Hematopoietic multipotent progenitor cell treated with erythropoietin and hydrocortisone succinate and interleukin-3 and kit ligand, for 6 days (in vitro differentiated cells): ENCODE measurements at places on chromosomes 16 and 17.

DNA sequence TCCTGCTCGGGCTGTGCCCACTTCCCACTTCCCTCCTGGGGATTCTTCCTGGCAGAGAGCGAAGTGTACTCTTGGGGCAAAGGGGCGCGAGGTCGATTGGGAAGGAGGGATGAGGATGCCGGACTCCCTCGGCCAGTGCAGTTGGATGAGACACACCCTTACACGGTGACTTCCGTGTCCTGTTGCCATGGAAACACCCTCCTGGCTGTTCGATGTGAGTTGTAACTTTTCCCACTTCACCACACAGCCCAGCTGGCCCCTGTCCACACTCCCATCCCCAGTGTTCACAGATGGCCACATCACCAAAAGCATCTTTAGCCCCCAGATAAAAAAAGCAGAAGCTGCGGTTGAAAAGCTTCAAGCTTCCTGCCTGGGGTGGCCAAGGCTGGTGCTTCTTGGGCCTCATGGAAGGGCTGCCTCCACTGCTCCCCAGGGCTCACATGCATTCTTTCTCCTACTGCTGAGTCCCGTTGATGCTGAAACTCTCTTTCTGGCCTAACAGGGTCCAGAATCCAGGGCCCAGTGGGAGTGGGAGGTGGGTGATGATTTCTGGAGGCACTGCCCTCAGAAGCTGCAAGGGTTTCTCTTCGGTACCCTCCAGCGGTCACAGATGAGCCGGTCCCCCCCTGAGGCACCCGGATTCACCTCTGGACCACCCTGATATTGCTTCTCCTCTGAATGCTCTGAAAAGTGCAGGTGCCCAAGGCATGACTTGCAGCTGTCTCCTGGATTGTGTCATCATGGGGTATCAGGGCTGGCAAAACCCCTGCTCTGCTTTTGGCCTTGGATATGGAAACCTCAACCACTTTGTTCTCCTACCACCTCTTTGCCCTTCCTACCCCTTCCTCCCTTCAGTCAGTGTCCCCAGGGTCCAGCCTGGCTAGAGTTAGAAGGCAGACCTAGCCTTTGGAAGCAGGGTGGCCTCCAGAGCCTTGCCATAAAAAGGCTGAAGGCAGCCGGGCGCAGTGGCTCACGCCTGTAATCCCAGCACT lies 2.2 kb upstream of the TRAF4 start:
- peak; percentile 95 for DNase-seq

DNA sequence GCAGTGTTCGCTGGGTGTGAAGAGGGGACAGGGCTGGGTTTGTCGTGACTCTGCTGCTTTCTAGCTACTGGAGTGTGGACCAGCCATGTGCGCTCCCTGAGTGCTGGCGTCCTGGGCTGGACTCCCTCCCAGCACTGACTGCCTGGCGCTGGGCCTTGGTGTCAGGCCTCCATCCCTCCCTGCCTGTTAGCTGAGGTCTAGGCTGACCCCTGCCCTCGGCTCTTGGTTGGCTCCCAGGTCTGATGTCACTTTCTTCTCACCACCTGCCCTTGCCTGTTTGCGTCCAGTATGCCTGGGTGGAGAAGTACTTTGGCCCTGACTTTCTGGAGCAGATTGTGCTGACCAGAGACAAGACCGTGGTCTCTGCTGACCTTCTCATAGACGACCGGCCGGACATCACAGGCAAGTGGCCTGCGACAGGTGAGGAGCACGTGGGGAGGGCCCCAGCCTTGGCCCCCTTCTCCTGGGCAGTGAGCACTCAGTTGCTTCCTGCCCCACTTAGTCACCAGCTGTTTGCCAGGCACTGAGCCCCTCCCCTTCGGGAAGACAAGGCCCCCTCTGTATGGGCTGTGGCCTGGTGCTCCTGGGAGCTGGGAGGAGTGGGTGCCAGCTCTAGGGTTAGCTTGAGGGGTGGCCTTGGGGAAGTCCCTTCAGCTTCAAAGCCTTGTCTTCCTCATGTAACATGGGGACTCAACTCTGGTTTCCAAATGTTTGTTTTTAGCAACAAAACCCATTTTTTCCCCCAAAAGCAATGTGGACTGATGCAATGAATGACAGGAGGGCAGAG lies 41.5 kb downstream of the NT5M start:
- DNase-seq = no peak

DNA sequence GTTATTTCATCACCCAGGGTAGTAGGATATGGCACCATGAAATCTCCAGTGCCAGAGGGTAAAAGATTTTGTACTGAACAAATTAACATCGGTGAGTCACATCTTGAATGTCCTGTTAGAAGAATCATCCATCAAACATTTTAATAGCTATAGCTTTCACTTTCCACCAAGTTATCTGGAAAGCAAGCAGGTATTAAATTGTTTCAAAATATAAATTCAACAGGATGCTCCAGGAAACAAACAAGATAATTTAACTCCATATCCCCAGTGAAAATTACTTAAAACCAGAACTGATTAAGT lies 2.4 kb downstream of the VEZF1 start:
- DNase-seq = no peak

DNA sequence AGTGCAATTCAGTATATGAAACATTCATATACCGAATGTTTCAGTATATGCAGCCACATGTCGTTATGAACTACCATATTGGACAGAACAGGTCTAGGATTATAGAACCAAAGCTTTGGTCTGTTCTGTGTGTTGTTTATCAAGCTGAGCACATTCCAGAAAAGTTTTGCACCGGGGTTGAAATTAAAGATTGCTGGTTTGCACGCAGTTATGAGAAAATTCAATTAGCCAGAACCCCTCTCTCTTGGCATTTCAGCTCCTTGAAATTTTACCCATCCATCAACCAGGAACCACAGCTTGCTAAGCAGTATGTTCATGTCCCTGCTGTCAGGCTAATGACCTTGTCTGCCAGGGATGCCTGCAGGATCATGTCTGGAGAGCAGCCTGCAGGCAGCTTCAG lies 9.5 kb downstream of the KRT32 start:
- no peak for DNase-seq

DNA sequence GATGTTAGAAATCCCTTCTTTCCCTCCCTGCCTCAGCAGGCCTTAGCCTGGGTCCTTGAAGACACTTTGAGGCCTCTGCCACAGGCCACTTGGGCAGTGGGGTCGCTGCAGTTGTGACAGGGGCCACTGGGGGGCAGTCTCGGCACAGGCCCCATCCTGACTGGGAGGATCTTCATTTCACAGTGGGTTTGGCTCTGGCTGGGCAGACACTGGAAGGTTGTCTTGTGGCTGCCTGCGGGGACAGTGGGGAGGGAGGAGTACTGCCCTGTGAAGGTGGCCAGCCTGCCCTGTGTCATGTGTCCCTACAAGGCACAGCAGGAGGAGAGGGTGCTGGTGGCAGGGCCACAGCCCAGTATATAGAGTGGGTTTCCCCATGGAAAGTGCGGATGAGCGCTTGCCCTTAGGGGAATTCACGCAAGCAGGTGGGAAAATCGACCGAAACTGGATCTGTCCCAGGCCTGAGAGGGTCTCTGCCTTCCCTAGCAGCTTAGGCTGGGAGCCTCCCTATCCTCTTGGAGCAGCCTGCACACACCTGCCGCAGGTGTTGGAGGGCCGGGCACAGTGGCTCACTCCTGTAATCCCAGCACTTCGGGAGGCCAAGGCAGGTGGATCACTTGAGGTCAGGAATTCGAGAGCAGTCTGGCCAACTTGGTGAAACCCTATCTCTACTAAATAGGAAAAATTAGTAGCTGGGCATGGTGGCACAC lies 28.8 kb downstream of the GINS2 start:
- DNase-seq = peak; percentile 85

GRCh38 chr17:6576038-6576785 lies 19.9 kb upstream of the PITPNM3 start:
- DNase-seq = no peak

- DNase-seq = no peak
These were observed at the start of gene SAMD14 for GRCh38 chr17:50129728-50130558. SAMD14 (minus strand) TSS chr17:50130160; CDS start chr17:50124959, 5,201 bp downstream.

GRCh38 chr16:4261557-4262172 lies 11.2 kb downstream of the TFAP4 start:
- DNase-seq = peak; percentile 58

DNA sequence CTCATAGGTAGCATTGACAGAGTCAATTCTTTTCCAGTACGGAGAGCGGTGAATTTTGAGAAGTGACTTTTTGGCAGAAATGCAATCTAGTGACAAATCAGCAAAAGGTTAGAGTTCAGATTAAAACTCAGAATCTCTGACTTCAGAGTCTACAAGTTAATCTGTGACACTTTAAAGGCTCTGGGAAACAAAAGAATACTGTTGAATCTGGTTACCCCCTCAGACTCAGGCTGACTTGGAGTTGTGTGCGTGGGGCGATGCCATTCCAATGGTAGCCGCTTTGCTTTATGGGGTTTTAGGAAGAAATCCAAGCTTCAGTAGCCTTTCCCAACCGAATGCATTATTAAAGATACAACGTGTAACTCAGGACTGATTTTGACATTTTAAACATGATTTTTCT lies 118.2 kb downstream of the CDH13 start:
- no peak for DNase-seq

DNA sequence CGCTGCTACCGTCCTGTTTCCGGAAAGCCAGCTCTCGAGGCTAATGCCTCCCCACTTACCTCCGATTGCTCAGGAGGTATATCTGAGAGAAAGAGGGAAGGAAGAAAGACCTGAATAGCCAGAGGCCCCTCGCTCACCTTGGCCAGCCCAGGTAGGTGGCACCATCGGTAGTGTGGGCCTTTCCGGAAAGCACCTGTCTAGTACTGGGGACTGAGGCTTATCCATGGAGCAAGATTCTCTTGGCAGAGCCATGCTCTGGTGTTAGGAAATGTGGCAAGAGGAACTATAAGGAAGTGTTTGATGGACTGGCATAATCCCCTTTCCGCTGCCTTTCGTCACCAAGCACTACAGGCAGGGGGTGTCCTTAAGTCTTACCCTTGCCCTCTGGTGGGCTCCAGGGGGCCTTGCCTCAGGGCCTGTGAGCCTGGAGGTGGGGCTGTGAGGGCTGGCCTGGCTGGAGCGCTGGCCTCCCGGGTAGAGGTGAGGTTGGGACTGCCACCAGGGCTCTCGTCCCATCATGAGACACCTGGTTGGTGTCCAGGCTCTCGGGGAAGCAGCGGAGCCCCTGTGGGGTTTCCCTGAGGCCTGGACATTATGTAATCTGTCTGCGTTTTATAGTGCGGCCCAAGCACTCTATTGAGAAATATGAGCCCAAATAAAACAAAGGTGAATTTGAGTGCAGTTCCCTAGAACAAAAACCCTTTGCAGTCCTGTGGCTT lies 2.9 kb downstream of the CMIP start:
- DNase-seq = no peak

- DNase-seq = no peak
These were observed 73.0 kb downstream of the HS3ST2 start for GRCh38 chr16:22886927-22887326.

DNA sequence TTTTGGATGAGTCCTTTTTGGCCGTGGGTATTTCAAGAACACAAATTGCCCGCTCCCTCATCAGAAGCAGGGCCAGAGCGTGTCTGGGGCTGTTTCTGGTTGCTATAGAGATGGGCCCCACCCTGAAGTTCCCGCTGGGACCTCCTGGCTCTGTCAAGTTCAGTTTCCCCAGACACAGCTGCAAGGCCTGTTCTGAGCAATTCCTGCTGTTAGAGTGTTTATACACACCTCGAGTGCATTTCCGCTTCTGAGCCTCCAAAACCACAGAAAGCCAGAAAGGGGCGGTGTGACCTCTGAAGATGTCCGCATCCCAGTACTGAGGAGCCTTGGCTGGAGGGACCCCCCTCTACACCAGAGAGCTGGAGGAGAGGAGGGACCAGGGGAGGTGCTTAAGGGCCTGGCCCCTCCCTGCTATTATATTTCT lies 9.3 kb upstream of the WBP2 start:
- DNase-seq = peak; percentile 72

GRCh38 chr16:72961863-72962262 lies 86.1 kb downstream of the ZFHX3 start:
- DNase-seq = no peak

DNA sequence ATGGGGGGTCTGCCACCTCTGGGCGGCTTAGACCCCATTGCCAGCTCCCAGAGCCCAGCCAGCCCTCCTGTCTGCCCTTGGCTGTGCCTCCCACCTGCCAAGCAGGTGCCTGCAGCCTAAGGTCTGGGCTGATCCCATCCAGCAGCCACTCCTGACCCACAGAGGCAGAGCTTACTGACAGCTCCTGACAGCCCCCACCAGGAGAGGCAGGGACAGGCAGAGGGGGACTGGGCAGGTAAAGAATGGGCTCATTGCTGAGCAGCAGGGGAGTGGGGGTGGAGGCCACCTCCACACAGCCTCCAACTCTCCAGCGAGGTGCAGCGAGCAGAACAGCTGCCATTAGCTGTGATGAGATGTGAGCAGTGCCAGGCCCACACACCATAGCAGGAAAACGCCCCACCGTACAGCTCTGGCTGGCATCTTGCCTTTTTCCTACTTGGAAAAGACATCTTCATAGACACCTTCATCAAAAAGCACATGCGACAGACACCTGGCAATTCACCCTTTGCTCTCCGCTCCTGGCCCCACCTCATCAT lies 164.4 kb downstream of the C16orf78 start:
- no peak for DNase-seq

DNA sequence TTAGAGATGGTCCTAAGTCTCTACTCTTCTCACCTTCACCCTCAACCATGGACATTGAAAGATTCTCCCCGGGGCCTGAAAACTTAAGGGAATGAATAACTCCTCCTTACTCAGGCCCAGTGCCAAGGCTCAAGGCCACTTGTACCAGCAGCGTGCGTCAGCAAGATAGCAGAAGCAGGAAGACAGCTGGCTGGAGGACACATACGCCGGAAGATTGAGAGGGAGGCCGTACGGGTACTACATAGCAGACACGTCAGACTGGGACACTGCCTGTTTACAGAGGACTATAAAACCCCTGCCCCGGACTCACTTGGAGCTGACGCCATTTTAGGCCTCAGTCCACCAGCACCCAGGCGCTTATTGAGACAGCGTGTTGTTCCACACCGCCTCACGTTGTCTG lies 75.8 kb upstream of the MED13 start:
- peak; percentile 92 for DNase-seq

GRCh38 chr17:45307290-45308015 lies 9.4 kb downstream of the MAP3K14 start:
- peak; percentile 55 for DNase-seq

- peak; percentile 81 for DNase-seq
These were observed at the start of gene CAVIN1 for GRCh38 chr17:42422958-42423712. CAVIN1 (minus strand) TSS chr17:42423256; CDS start chr17:42423097, 159 bp downstream.

DNA sequence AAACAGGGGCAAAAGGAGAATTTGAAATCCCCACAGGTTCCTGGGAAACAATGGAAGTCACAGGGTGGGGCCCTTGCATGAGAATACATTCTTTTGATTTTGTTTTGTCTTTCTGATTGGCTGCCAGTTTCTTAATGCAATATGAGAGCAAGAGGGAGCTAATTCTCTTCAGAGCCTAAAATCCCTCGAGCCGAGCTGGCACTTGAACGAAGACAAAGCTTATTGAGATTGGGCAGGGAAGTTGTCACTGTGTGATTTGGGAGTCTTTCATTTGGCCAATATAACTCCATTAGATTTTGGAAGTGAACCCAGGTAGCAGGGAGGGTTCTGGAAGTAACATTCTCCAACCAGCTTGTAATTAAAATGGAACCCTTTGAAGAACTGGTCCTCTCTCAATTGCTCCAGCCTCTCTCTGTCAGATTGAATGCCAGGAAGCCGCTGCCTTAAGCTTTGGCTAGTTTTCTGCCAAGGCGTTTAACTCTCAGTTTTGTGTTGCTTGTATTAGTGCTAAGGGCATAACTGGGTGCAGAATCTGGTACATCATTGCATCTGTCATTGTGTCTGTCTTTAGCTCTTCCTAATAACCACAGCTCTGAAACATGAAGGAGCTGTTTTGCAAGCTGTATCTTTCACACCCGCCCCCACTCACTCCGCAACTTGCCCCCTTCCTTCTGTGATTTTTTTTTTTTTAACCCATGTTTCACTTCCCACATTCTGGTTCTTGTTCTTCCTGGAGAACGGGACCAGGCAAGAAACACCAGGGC lies 272.0 kb downstream of the MAF start:
- no peak for DNase-seq
